Kidney (tissue), 22 donors: ENCODE measurements at places on chromosomes 2 and 18.

DNA sequence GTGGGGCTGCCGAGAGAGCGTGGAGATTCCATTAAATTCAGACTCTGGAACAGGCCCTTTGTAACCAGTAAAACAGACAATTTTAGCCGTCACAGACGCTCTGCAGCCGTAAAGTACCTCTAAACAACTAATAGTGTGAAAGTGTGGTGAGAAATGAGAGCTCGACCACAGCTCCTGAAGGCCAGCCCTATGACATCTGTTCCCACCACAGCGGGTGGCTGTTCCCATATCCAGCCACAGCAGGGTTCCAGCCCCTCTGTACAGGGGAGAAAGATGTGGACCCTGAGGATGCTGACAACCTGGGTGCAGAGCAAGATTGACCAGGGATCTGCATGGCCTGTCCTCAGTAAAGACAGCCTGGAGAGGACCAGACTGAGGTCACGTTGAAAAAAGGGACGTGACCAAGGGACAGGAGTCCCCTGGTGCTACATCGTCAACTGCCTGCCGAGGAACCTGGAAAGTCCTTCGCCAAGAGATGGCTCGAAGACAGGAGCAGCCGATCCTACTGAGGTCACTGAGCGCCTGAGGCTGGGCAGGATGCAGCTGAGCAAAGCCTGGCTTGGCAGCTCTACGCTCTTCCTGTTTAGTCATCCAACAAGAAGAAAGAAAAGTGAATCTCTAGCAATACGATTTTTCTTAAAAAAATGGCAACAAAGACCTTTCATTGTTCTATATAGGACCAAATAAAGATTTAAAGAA is 831.7 kb downstream of the RNF144A start:
- DNase-seq, result no peak

- DNase-seq, result no peak
These were observed 1.5 kb downstream of the COL5A2 start for GRCh38 chr2:189178054-189178453.

GRCh38 chr2:134630504-134631159 is 88.2 kb downstream of the TMEM163 start:
- no peak for DNase-seq

- peak; percentile 34 for DNase-seq
These were observed at the start of gene SALL3 for GRCh38 chr18:78979730-78980278. TSS of gene SALL3 (plus strand) at chr18:78979818. CDS start at chr18:78980275, 457 bp downstream.

DNA sequence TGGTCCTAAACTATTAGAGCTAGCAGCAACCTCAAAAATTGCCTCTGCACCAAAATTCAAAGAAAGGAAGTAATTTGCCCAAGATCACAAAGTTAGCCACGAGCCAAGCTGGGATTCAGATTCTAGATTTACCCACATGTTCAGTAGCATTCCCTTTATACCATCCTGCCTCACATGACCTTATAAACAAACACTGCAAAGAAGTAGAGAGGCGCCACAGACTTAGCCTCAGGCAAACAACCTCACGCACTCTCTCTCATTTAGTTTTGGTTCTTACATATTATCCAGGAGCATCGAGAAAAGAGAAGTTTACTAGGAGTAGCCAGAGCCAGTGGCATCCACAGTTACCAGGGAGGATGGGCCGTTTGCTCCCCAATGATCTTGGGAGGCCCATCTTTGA is 226.6 kb downstream of the OSR1 start:
- DNase-seq, result no peak

DNA sequence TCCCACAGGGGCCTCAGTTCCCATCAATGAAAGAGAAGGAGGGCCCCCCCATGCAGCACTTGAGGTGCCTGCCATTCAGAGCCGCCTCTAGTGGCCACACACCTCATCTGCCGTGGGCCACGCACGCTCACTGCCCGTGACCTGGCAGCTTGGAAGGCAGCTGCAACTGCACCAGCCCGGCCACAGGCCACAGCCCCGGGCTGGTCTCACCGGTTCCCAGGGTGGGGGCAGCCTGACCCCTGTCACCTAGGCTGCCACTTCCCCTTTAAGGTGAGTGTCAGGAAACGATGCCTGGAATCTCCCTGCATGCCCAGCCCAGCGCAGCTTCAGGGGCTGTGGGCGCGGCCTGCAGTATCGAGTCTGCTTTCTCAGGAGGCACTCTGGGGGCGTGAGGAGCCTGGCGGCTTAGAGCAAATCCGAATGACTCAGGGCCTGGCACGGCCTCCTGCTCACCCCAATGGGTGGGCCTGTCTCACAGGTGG is 2.6 kb downstream of the MAB21L4 start:
- peak; percentile 91 for DNase-seq

- DNase-seq, result no peak
These were observed 94.0 kb downstream of the MYCN start for GRCh38 chr2:16034151-16034974.

GRCh38 chr2:157150747-157151146 is 106.8 kb upstream of the GALNT5 start:
- DNase-seq, result no peak

DNA sequence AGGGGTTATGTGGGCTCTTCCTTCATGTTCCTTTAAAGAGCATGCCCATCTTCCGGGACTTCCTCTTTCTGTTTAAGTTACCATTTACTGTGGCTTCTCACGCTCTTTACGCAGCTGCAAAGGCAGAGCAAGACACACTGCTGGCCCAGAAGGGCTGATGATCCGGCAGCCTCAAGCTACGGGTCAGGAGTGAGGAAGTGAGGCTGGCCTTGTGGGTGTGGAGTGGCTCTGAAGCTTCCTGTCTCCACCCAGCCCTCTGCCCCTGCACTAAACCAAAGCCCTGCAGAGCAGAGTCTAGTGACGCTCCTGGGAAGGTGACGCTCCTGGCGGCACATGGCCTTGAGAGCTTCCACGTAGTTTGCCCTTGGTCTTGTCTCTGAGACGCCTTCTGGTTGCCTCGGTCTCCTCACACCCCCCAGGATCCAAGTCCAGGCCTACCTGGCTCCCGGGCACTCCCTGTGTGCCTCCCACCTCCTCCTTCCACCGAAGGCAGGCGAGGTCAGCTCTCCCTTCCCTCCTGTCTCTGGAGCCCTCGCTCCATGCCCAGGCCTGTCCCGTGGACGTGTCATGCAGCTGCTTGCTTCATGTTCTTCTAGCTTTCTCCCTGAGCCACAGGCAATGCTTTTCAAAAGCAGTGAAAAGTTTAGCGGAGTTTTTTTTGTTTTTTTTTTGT is 50.3 kb downstream of the ARL4C start:
- DNase-seq, result peak; percentile 88

GRCh38 chr2:239821694-239822075 is 203.5 kb downstream of the NDUFA10 start:
- no peak for DNase-seq

DNA sequence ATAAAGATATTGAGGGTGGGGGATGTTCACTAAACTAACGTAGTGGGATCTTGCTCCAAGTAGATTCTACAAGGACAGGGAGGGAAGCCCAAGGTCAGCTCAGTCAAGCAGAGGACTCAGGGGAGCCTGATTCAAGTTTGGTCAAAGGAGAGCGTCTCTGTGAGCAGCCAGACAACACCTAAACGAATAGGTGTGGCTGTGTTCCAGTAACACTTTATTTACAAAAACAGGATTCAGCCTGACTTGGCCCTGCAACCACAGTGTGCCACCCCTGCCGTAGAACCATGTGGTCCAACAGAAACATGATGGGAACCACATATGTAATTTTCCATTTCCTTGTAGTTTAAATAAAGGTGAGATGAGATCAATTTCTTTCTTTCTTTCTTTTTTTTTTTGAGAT is 18.1 kb upstream of the FZD5 start:
- no peak for DNase-seq

- peak; percentile 94 for DNase-seq
These were observed 29.0 kb downstream of the ANO7 start for GRCh38 chr2:241217320-241218031.

DNA sequence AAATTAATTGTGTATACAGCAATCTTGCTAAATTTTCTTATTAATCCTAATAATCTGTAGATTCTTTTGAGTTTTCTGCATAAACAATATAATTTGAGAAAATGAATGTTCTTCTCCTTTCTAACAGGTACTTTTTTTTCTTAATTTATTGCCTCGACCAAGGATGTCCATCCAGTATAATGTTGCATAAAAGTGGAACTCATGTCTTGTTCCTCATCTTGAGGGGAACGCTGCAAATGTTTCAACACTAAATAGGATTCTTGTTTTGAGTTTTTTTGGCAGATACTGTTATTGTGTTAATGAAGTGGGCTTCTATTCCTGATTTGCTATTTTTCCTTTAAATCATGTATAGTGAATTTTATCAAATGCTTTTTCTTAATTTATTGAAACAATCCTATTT is 244.4 kb upstream of the REV1 start:
- DNase-seq, result no peak

DNA sequence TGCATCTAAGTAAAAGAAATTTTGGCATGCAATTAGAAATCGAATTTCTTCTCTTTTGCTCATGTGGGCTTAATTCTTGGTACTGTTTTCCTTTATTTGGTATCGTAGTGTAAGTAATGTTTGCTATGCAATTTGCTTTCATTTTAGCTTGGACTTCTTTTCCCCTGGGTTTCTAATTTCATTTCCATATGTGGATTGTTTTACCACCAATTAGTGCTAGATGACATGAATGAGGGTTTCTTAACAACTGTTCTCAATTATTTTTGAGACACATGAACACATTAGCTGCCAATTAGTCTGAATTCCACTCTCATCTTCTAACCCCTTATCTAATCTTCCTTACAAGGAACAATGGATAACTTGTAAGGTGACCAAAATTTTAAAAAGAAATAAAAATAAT is 1047.2 kb upstream of the PIK3C3 start:
- DNase-seq, result no peak

GRCh38 chr2:146481629-146482028 is 1363.2 kb upstream of the ACVR2A start:
- DNase-seq, result no peak

DNA sequence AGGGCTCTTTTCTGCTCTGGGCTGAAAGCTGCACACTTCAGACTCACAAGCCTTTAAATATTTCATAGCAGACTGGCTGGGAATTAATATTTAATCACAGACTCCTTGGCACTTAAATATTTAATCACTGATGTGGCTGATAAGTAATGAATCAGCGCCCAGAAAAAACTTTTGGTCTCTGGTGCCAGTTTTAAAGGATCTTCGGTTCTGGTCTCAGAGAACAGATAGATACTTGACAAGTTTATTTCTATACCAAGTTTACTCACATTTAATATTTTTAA is 201.2 kb downstream of the MYCN start:
- DNase-seq, result no peak

DNA sequence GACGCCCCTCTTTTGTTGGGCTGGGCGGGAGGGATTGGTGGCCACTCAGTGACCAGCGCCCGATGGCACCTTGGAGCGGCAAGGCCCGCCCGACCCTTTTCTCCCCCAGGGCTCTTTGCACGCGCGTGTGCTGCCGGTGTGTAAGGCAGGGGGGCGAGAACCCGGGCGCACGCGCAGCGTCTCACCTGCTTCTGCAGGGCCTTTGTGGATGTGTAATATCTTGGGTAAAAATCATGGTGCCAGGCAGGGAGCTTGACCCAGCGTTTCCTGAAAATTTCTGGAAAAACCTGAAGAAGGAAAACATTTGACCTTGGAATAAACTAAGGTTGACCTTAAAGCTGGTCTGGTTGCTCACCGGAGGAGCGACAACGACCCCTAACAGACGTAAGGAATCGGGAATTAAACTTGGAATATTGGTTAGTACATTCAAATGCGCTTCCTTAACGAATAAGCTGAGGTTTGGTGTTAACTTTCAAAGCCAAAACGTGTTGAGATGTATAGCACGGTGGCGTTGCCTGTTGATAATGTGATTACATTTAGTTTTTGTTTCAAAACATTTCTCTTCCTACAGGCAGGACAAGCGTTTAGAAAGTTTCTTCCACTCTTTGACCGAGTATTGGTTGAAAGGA is 438 bp downstream of the HSPE1 start:
- DNase-seq, result no peak

GRCh38 chr18:22559414-22560274 is 141.9 kb upstream of the CTAGE1 start:
- peak; percentile 88 for DNase-seq

DNA sequence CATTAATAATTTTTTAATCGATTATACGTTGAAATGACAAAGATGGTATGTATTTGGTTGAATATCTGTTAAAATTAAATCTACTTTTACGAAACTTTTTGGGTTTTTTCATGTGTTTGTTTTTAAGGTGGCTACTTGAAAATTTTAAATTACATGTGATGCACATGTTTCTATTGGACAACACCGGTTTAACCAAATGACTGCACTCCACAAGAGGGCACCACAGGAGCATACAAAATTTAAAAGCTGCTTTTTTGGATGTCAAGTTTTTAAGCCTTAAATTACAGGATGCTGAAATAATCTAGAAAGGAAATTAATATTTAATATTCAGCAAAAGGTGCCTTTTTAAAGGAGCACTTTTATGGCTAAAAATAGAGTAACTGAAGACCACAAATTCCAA is 98.7 kb downstream of the ACVR1 start:
- no peak for DNase-seq

- DNase-seq, result no peak
These were observed 262.6 kb upstream of the THUMPD2 start for GRCh38 chr2:40041422-40042382.

DNA sequence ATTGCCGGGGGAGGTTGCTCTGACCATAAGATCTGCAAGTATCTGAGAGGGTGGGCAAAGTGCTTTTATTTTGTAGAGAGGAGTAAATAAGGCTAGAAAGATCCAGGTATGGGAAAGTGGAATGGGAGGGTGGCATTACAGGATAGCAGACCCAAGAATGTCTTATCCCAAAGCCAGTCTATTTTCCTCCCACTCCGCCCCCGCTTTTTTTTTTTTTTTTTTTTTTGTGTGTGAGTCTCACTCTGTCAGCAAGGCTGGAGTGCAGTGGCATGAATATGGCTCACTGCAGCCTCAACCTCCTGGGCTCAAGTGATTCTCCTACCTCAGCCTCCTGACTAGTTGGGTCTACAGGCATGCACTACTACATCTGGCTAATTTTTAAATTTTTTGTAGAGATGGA is 31.5 kb downstream of the ARID5A start:
- no peak for DNase-seq

GRCh38 chr18:28581521-28582071 is 404.7 kb upstream of the CDH2 start:
- peak; percentile 41 for DNase-seq

- DNase-seq, result no peak
These were observed 35.9 kb upstream of the NARS1 start for GRCh38 chr18:57657542-57657941.

DNA sequence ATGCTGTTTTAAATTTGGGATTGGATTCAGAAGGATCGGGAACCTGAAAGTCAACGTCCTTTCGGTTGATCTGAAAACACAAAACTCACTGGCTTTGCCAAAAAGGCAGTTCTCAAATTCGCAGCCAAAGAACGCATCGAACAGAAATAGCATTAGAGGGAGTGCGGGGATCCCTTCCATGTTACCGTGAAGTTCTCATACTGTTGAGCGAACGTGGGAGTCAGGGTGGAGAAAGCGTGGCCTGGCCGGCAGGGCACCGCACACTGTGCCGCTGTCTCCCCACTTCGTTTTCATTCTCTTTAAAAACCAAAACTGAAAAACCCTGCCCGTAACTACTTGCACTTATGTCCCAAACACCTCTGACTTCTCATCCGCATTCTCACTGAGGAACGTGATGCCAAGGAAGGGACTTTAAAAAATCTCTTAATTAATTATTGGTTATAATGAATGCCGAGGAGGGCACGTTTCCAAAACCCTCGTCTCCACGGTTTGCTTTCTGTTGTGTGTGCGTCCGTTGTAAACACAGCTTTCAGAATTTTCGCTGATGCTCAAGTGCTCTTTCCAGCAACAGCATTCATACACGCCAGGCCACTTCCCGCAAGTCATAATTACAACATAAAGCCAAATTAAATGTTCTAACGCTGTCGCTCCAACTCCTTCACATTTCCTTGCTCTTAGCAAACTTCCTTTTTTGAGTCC is 60.9 kb upstream of the TWIST2 start:
- no peak for DNase-seq
